NCI-H2081 (cell line): ENCODE measurements at places on chromosomes 2 and 18.

GRCh38 chr2:6973895-6974545 lies 56.8 kb downstream of the RNF144A start:
- DNase-seq = no peak

DNA sequence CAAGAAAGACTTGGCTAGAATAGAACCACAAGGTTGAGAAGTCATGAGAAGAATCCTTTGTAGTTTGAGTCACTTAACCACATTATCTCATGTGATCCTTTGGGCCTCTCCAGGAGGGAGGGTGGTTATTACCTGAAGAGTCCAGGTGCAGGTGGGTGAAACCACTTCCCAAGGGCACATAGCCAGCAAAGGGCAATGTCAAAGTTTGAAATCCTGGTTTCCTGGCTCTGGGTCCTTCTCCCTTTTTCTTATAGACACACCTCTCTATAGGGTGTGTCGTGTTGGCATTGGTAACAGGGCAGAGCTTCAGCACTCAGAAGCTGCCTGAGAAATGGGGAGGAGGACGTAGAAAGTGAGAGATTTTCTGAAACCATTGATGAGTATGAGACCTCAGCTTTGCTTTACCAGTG lies 137.9 kb downstream of the MGAT5 start:
- no peak for DNase-seq

- DNase-seq = no peak
These were observed 109.7 kb upstream of the ZNF236 start for GRCh38 chr18:76712511-76713140.

DNA sequence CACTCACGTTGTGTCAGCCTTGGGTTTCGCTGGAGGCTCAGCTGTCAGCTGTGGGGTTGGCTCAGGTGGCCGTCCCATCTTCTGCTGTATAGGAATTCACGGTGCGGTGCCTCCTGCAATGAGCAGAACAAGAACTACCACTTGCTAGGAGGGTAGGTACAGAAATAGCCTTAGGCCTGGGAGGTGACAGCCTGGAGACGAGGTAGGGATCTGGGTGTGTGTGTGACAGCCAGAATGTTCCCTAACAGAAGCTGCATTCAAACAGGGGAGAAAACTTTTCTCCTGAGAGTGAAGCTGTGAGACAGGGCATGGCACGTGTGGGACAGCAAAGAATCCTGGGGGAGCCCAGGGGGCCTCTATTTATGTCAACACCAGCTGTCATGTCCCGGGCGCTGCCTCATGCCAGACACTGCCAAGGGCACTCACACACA lies 8.4 kb upstream of the MAL start:
- DNase-seq = no peak

- no peak for DNase-seq
These were observed 39.5 kb downstream of the GLS start for GRCh38 chr2:190920085-190920484.
